ENCODE measurements at places on chromosomes 7 and 10. TPM values are rescaled to one million over a fixed set of nuclear protein-coding genes. Genes with fewer than 3 reads are reported as not detected.

DNA sequence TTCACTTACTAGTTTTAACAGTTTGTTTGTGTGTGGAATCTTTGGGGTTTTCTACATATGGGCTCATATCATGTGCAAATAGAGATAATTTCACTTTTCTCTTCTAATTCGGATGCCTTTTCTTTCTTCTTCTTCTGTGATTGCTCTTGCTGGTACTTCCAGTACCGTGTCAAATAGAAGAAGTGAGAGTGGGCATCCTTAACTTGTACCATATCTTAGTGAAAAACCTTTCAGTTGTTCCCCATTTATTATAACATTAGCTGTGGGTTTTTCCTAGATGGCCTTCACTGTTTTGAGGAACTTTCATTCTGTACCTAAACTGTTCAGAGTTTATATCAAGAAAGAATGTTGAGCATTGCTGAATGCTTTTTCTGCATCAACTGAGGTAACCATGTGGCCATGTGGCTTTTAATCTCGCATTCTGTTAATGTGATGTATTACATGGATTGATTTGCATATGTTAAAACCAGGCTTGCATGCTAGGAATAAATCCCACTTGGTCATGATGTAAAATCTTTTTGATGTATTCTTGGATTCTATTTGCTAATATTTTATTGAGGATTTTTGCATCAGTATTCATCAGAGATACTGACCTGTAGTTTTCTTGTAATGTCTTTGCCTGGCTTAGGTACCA, 78.7 kb downstream of the FAM107B start:
- no peaks in the 10 kb centered on the region for H3K27me3 ChIP-seq
- H3K36me3 ChIP-seq = no peaks in the 10 kb centered on the region
- DNase-seq = no peak
- no peak overlapping the region for H3K27ac ChIP-seq
- H3K4me1 ChIP-seq = peaks cover 4% of the 10 kb centered on the region

- no peaks in the 10 kb centered on the region for H3K4me1 ChIP-seq
- no peaks in the 10 kb centered on the region for H3K36me3 ChIP-seq
Measured at GRCh38 chr10:6461961-6462360, 118.1 kb downstream of the PRKCQ start.

DNA sequence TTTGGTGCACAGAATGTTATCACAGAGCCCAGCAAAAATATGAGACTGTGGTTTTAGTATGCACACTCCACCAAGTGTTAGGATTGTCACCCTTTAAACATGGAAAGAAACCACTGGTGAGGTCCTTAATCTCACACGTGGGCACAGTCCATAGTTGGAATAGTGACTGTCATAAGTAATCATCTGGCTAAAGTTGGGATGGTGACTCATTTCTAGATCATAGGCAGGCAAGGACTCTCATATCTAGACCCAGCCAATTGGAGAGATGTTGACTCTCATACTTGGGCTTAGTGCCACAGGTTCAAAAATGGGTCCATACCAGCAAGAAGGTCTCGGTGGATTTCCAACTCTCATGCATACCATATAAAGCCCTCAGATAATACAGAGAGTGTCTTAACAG, 39.6 kb upstream of the ZNF680 start:
- no peak overlapping the region for H3K4me3 ChIP-seq
- no peak overlapping the region for H3K27ac ChIP-seq
- no peaks in the 10 kb centered on the region for H3K27me3 ChIP-seq
- H3K4me1 ChIP-seq = no peaks in the 10 kb centered on the region
- H3K36me3 ChIP-seq = no peaks in the 10 kb centered on the region
- DNase-seq = no peak

GRCh38 chr7:92875719-92876118, 39.3 kb upstream of the CDK6 start:
- H3K27ac ChIP-seq = no peak overlapping the region
- no peaks in the 10 kb centered on the region for H3K36me3 ChIP-seq

DNA sequence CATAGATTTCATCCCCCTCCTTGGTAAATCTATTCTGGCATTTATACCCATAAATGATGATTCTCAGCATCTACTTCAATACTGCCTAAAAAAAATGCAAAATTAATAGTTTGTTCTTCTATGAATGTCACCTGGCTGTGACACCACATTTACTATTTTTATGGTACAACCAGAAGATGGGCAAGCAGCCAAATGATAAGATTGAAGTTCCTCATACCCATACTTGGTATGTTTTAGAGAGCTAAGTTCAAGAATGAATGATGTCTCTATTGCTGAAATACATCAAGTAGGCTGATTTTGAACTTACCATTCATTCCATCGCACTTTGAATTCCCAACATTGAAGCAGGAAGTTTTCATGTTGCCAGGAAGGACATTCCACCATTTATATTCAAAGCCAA, 134.2 kb downstream of the ELAPOR2 start:
- no peaks in the 10 kb centered on the region for H3K4me1 ChIP-seq
- H3K27ac ChIP-seq = no peak overlapping the region
- H3K4me3 ChIP-seq = no peak overlapping the region
- H3K27me3 ChIP-seq = no peaks in the 10 kb centered on the region

DNA sequence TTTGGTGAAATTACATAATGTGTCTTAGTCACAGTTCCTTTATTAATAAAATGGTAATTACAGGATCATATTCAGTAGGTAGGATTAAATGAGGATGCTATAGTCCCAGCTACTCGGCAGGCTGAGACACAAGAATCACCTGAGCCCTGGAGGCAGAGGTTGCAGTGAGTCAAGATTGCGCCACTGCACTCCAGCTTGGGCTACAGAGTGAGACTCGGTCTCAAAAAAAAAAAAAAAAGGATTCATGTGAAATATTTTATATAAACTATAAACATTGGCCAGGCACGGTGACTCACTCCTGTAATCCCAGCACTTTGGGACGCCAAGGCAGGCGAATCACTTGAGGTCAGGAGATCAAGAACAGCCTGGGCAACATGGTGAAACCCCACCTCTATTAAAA, 197.9 kb downstream of the IMMP2L start:
- no peak overlapping the region for H3K4me3 ChIP-seq
- H3K36me3 ChIP-seq = no peaks in the 10 kb centered on the region
- no peaks in the 10 kb centered on the region for H3K4me1 ChIP-seq
- H3K27me3 ChIP-seq = no peaks in the 10 kb centered on the region
- H3K27ac ChIP-seq = no peak overlapping the region

GRCh38 chr7:130938661-130939060, 204.7 kb upstream of the KLF14 start:
- H3K4me1 ChIP-seq = peaks cover 62% of the 10 kb centered on the region
- H3K27me3 ChIP-seq = no peaks in the 10 kb centered on the region
- no peak overlapping the region for H3K27ac ChIP-seq
- no peak overlapping the region for H3K4me3 ChIP-seq
- DNase-seq = no peak

- H3K27me3 ChIP-seq = no peaks in the 10 kb centered on the region
- H3K36me3 ChIP-seq = no peaks in the 10 kb centered on the region
- no peaks in the 10 kb centered on the region for H3K4me1 ChIP-seq
Measured at GRCh38 chr7:80593869-80594586, 44.4 kb upstream of the CD36 start.

GRCh38 chr10:46555366-46555712, 1.1 kb downstream of the GPRIN2 start:
- H3K4me1 ChIP-seq = peaks cover 6% of the 10 kb centered on the region
- no peak overlapping the region for H3K27ac ChIP-seq
- H3K36me3 ChIP-seq = no peaks in the 10 kb centered on the region
- H3K4me3 ChIP-seq = no peak overlapping the region
- H3K27me3 ChIP-seq = peaks cover 62% of the 10 kb centered on the region

- no peak overlapping the region for H3K4me3 ChIP-seq
- DNase-seq = no peak
- H3K27me3 ChIP-seq = no peaks in the 10 kb centered on the region
Measured at GRCh38 chr10:53209944-53210611, 437.5 kb upstream of the MBL2 start.

DNA sequence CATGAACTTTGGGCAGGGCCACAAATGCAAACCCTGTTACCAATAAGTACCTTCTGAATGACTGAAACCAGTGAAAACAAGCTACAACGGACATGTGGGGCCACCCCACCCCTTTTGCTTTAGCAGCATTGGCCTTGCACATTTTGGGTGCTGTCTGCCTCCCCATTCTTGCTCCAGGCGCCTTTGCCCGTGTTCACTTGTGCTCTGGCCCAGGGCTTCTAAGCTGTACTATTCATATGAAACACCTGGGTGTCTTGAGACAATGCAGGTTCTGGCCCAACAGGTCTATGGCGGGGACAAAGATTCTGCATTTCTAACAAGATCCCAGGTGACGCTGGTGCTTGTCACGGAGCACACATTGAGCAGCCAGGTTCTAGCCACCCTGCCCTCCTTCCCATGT, 96.5 kb upstream of the SDK1 start:
- no peaks in the 10 kb centered on the region for H3K36me3 ChIP-seq
- DNase-seq = no peak
- H3K27me3 ChIP-seq = no peaks in the 10 kb centered on the region
- H3K4me3 ChIP-seq = no peak overlapping the region
- no peaks in the 10 kb centered on the region for H3K4me1 ChIP-seq
- H3K27ac ChIP-seq = no peak overlapping the region

- H3K4me3 ChIP-seq = no peak overlapping the region
- H3K27me3 ChIP-seq = no peaks in the 10 kb centered on the region
- no peaks in the 10 kb centered on the region for H3K36me3 ChIP-seq
- no peak overlapping the region for H3K27ac ChIP-seq
- DNase-seq = no peak
Measured at GRCh38 chr7:506391-506831, 13.2 kb downstream of the PDGFA start.

The RET gene
- total RNA-seq = 26.0 TPM

The TEX47 gene
- not detected for total RNA-seq

The CH25H gene
- 10.3 TPM for total RNA-seq

The CPN1 gene
- total RNA-seq = not detected
